ENCODE measurements at places on chromosomes 16 and 17.

DNA sequence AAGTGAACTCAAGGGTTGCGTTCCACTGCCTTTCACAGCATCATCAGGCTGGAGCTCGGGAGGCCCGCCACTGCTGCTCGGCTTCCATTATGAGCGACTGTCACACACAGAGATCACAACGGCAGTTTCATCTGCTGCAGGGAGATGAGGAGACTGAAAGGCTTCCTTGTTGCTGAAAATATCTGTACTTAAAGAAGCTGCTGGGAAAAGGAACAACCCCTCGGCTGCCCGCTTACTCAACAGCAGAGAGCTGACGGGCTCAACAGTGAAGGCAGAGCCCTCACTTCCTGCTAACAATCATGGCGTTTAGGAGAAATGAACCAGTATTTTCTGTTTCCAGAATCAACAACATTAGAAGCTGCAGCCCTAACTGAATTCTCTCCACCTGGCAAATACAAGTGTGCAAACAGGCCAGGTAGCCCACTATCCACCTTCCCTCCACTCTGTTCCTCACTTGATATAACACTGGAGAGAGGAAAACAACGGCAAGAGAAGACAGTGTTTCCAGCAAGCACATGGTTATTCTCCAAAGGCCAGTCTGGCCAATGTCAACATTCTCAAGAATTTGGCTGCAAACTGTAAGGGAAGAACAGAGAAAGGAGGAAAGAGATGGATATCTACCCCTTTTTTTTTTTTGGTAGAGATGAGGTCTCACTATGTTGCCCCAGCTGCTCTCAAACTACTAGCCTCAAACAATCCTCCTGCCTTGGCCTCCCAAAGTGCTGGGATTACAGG lies 33.7 kb downstream of the MBTPS1 start:
- no peak for DNase-seq

GRCh38 chr17:42061646-42062487 lies 11.5 kb upstream of the C17orf113 start:
- no peak for DNase-seq

- DNase-seq: no peak
These were observed 24.5 kb downstream of the SLC7A5 start for GRCh38 chr16:87844809-87845208.

DNA sequence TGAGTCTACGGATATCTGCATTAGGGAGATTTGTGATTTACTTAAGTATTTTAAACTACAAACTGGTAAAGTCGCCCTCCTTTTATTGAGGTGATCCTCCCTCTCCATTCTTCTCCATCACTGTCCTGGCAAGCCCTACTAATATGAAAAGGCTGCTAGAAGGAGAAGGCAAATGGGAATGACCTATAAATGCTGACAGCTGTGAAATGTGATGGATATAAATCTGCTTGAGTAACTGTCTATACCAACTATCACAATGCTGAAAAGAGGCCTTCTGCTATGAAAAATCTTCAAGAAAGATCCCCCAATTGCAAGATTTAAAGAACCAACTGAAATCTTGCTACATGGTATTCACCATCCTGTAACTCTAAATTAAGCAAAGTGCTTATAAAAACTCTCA lies 15.5 kb downstream of the DNAJC7 start:
- DNase-seq: no peak

DNA sequence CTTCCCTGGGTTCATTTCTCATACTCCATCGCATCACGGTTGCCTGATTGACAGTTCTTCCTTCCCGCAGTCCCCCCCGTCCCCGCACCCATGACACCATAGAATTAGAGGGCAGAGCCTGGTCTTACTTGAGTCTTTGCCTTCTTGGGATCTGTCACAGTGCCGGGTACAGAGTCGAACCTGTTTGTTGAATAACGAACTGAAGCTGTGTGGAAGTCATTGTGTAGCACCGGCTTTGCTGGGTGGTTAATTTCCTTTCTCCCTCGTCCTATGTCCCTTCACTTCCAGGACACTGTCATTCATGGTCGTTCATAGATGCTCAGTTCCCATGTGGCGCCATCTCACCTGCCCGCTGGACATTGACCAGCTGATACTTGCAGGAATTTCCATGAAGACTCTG lies 315.3 kb downstream of the CPPED1 start:
- DNase-seq: no peak

- DNase-seq: no peak
These were observed 218.0 kb upstream of the CNTNAP4 start for GRCh38 chr16:76059186-76059585.

- peak; percentile 75 for DNase-seq
These were observed 79.6 kb downstream of the TMEM132E start for GRCh38 chr17:34658811-34659560.

- peak; percentile 74 for DNase-seq
These were observed 8.9 kb upstream of the TIMP2 start for GRCh38 chr17:78933959-78934568.

DNA sequence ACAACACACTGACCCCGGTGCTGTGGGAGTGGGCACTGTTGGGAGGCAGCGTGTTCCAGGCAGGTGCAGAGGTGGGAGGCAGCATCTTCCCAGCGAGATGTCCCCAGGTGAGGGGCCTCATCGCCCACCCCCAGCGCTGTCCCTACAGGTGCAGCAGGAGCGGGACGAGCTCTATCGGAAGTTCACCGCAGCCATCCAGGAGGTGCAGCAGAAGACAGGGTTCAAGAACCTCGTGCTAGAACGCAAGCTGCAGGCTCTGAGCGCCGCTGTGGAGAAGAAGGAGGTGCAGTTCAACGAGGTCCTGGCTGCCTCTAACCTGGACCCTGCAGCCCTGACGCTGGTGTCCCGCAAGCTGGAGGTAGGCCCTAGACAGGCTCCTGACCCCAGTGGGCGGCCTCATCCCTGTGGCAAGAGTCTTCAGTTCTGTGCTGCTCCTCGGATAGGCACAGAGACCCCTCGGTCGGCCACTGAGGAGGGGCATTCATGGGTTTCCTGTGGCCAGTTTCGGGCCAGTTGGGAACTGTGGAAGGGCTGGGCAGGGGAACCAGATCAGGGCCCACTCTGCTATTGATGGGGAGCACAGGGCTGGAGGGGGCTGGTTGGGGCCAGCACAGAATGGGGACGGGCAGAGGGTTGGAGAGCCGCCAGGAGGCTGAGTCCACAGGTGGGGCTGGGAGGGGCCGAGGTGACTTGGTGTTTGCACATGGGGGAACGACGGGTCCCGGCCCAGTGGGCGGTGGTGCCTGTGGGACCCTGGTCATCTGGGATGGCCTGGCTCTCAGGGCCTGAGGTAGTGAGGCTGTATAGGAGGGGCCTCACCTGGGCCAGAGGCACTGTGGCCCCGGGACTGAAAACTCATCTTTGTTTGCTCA lies 21.1 kb upstream of the DBNDD1 start:
- no peak for DNase-seq

- peak; percentile 46 for DNase-seq
These were observed 1.2 kb upstream of the CBLN1 start for GRCh38 chr16:49282690-49283375.

- DNase-seq: no peak
These were observed 255.3 kb downstream of the CPPED1 start for GRCh38 chr16:12548270-12548983.

GRCh38 chr16:1770328-1771187 lies 785 bp downstream of the NME3 start:
- DNase-seq: peak; percentile 32

GRCh38 chr16:24541233-24541933 lies 2.0 kb downstream of the RBBP6 start:
- no peak for DNase-seq

DNA sequence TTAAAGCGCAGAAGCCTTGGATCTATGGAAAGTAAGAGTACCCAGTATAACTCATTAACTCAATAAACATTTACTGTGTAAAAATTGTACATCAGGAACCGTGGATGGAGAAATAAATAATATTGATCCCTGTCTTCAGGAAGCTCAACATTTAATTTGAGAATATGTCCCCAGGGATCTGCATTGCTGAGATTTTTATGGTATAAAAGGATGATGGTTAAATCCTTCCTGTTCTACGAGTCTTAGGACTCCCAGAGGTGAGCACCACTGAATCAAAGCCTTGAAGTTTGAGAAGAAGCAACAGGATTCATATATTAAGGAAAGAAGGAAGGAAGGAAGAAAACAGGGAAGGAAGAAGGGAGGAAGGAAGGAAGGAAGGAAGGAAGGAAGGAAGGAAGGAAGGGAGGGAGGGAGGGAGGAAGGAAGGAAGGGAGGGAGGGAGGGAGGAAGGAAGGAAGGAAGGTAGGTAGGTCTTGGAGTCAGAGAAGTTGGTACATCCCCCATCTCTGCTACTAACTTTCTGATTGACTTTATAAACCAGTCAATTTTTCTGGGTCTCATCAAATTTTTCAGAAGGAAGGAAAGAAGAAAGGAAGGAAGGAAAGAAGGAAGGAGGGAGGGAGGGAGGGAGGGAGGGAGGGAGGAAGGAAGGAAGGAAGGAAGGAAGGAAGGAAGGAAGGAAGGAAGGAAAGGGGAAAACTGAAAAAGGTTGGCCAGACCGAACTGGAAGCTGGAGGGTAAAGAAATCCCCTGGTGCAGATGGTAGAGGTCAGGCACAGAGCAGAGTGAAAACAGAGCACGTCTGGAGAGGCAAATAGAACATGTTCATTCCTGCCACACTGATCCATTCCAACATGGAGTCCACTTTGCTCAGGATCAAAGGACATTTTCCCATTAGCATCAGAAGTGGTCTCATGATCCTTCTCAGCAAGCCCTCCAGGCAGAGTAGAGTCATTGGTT lies 422.2 kb upstream of the CDH11 start:
- DNase-seq: no peak

- DNase-seq: no peak
These were observed 1.1 kb downstream of the CCP110 start for GRCh38 chr16:19524616-19525384.

GRCh38 chr16:58814348-58814801 lies 80.3 kb upstream of the GOT2 start:
- no peak for DNase-seq

- DNase-seq: no peak
These were observed 723.4 kb downstream of the MAF start for GRCh38 chr16:78877114-78877655.

GRCh38 chr17:47946929-47947397 lies 5.6 kb downstream of the PNPO start:
- peak; percentile 11 for DNase-seq

- DNase-seq: no peak
These were observed 6.2 kb downstream of the SPATA2L start for GRCh38 chr16:89695086-89695874.

- DNase-seq: no peak
These were observed 10.1 kb downstream of the MRM3 start for GRCh38 chr17:792277-792676.

GRCh38 chr17:39939588-39940419 lies 12.3 kb downstream of the LRRC3C start:
- no peak for DNase-seq

DNA sequence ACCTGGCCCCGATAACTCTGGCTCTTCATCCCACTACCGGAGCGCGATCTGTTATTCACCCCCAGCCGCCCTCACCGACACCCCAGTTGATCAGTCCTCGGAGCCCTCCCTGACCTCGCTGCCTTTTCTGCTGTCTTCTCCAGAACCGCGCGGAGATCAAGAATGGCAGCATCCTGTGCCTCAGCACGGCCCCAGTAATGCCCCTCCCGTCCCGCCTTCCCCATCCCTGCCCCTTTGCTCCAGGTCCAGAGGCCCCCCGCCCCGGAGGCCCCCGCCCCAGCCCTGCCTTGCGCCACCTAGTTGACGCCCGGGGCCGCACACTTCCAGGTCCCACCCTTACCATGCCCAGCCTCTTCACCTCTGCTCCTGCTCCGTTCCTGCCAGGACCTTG lies 872 bp downstream of the ELMO3 start:
- DNase-seq: no peak

DNA sequence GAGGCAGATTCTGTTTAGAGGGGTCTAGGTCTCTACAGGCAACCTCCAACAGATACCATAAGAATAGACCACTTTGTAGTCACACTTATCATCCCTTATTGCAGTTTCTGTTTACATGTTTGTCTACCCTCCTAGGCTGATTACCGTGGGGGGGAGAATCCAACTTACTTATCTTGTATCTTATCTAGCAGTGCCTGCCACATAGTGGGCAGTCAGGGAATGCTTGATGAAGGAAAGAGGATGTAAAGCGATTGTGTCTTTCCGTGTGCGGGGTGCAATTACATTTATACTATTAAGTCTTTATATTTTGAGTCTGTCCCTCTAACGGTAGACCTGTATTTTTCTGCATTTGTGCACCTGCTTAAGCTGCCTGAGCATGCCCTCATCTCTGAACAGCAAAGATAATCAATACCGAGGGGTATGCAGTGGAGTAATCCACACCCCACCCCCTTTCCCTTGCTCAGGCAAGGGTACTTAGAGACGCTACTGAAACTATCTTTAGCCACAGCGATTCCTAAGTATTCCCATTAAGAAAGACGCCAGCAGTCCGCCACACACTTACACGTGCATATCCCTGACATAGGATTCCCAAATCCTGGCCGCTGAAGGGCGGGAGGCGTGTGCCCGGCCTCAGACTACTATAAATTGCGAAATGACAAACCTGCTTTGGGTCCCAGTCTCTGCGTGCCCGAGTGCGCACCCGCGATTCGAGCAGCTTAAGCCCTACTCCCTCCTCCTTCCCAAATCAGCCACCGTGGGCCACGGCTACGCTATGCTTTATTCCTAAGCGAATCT lies 635 bp upstream of the AATF start:
- DNase-seq: no peak

DNA sequence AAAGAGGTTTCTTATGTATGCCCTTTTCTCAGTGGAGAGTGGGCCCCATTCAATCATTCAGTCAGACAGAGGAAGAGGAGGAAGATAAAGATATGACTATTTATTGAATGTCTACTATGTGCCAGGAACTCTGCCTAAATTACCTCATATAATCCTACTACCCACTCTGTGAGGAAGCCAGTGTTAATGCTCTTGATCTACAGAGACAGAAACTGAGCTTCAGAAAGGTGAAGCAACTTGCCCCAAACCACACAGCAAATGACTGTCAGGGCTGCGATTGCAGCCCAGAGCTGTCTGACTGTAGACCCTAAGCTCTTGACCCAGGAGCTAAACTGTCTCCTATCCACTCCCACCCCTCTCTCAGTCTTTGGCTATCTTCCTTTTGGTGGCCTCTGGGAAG lies 8.4 kb downstream of the SRCIN1 start:
- DNase-seq: no peak

- DNase-seq: no peak
These were observed 55.4 kb downstream of the JPH3 start for GRCh38 chr16:87657621-87658192.

- DNase-seq: peak; percentile 33
These were observed 26.3 kb downstream of the CEP112 start for GRCh38 chr17:66165537-66166123.

- DNase-seq: peak; percentile 48
These were observed 26.0 kb downstream of the SNX29 start for GRCh38 chr16:12002447-12003006.
